CD4-positive, alpha-beta T cell (primary cell): ENCODE measurements at places on chromosomes 2 and 18.

GRCh38 chr18:21457179-21457535 is 143.3 kb downstream of the ESCO1 start:
- DNase-seq, result no peak

- no peak for DNase-seq
These were observed 5.9 kb downstream of the NRXN1 start for GRCh38 chr2:51025906-51026555.

DNA sequence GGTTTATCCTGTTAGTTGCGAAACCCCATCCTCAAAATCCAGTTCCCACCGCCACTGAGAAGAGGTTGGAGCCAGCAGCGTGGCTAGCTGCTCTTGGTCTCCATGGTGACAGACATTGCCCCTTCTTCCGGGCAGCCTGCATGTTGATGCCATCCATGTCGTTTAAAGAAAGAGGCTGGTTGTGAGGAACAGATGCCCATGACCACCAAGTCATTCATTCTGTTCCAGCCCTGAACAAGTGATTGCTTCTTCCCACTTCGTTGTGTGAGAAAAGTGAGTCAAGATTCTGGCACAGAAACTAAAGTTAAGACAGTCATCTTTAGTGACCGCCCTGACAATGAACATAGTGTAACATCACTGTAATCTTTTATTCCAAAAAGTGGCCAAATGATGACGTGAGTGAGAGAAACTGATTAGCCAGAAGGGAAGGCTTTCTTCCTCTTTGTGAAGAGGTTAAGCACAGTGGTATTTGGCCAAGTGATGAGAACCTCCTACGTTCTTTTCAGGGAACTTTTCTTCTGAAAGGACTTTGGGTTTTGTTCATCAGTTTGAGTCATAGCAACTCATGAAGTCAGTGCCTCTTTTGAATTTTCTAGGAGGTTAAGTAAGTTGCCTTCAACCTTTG is 272.5 kb downstream of the GALR1 start:
- DNase-seq, result no peak

DNA sequence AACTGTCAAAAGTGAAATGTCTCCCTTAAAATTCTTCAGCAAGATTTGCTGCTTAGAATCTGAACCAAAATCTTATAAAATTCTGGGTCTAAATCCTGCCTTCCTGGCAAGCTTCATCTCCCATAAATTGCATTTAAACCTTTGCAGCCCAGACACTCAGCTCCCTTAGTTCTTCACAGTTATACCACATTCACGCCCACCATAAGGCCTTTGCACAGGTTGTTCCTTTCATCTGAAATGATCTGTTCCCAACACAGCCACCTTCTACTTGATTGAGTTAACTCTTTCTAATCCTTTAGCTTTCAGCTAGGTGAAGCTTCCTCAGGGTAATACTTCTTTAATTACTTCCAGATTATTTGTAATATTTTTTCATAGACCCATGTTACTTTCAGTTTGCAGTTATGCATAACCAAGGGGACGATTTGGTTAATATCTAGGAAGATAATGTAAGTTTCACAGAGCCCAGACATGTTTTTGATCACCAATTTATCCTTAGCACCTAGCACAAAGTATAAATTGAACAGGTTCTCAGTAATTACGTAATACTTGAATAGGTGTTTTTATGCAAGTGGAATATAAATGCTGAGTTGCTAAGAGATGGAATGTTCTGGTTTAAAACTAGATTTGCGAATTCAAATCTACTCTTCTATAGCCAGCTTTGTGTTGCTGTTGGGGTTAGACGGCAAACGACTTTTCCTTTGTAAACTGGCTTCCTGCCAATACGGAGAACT is 779.7 kb upstream of the PKDCC start:
- no peak for DNase-seq

DNA sequence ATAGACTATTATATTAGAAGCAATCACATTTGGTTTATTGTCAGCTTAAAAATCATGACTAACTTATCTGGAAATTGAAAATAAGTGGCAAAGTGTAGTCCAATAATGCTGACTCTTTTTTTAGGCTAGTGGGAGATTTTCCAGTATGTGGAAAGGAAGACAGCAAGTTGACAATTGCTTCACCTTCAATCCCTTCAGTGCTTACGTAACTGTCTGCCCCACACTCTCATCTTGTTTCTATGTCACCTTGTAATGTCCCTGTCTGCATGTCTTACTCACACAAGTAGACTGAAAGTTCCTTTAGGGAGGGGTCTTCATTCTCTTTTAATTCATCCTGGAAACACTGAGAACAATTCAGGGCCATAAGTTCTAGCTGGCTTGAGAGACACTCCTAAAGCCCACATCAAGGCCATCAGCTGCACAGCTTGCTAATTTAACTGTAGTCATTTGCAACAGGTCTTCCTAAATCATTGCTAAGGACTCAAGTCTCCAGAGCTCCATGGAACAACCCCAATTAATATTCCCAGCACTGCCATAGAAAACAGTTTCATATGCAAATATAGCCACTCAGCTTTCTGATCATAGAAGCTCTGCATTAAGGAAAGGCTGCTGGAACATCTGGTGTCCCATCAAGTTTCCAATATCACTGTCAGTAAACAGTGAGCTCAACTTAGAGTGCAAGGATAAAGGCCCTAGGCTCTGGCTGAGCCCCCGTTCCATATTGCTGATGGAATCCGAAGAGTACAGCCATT is 230.5 kb downstream of the ETAA1 start:
- DNase-seq, result no peak

GRCh38 chr18:11494107-11494506 is 115.3 kb upstream of the SLC35G4 start:
- no peak for DNase-seq

DNA sequence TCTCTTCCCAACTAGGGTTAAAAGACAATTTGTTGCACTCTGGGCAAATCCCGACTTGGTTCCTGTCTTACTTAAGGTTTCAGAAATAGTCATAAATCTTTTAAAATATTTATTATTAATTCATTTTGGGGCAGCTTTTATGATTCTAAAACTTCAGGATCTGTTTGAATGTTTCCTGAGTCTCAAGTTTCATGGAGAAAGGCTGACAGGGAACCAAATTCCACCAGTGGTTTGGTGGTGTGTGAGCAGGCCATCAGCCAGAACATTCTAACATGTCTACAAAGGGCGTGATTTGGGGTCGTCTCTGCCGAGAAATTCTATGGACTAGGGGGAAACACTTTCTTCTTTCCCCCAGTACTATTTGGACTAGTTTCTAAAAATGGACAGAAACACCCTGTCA is 366.4 kb downstream of the ZNF521 start:
- no peak for DNase-seq

DNA sequence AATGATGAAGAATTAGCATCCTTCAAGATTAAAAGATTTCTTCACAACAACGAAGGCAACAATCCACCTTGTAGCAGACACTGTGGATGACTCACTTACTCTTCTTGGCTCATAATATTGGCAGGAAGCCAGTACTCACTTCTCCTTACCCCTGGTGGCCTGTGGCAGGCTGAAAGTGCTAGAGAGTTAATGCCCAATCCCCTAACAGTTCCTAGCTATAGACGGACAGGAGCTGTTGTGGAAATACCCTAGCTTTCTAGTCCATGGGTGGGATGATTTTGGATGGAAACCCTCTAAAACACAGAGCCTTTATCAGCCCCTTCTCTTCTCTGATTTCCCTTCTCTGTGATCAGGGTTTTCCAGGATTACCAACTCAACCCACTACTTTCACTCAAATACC is 128.6 kb upstream of the NYAP2 start:
- DNase-seq, result no peak

DNA sequence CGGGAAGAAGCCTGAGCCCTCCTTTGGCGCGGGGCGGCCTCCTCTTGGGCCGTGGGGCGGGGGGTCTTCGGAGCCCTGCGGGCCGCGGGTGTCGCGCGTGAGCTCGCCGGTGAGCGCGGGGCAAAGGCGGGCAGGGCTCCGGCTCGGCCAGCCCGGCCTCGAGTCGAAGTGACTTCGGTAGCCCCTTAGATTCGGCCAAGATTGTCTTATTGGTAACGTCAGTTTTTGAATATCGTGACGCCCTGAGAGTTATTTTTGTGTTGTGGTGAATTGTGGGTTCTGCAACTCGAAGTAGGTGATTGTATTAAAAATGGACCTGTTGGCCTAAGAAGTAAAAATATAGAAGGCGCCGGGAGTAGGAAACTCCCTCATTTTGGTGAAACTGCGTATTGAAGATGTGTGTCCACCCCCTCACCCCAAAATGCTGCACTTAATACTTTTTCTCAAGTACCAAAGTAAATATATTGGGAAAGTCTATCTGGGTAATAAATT is 669 bp downstream of the MARCHF7 start:
- DNase-seq, result no peak
